EH (cell line): ENCODE measurements at places on chromosomes 12 and 14.
A peak's percentile ranks its signal among the peaks of the same experiment; 100 is the strongest.

- DNase-seq = no peak
Measured at GRCh38 chr12:21558100-21558679, 32.1 kb downstream of the SPX start.

DNA sequence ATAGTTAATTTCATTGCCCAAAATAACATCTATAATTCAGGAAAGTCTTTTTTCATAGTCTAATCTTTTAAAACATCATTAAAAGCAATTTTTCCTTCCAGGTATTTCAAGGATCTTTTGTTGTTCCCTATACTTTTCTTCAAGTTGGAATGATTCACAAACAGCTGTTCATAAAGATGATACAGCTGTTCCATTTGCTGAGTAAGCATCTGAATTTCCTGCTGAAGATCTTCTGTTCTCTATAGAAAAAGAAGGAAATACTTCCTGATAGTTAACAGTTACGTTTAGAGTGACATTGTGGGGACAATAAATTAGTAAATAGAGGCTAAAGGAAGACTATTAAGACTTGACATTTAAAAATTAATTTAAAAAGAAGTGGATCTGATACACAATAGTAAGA is 30.3 kb upstream of the ESR2 start:
- peak; percentile 4 for DNase-seq

- peak; percentile 48 for DNase-seq
Measured at GRCh38 chr12:109385339-109386058, 37.8 kb downstream of the MYO1H start.

DNA sequence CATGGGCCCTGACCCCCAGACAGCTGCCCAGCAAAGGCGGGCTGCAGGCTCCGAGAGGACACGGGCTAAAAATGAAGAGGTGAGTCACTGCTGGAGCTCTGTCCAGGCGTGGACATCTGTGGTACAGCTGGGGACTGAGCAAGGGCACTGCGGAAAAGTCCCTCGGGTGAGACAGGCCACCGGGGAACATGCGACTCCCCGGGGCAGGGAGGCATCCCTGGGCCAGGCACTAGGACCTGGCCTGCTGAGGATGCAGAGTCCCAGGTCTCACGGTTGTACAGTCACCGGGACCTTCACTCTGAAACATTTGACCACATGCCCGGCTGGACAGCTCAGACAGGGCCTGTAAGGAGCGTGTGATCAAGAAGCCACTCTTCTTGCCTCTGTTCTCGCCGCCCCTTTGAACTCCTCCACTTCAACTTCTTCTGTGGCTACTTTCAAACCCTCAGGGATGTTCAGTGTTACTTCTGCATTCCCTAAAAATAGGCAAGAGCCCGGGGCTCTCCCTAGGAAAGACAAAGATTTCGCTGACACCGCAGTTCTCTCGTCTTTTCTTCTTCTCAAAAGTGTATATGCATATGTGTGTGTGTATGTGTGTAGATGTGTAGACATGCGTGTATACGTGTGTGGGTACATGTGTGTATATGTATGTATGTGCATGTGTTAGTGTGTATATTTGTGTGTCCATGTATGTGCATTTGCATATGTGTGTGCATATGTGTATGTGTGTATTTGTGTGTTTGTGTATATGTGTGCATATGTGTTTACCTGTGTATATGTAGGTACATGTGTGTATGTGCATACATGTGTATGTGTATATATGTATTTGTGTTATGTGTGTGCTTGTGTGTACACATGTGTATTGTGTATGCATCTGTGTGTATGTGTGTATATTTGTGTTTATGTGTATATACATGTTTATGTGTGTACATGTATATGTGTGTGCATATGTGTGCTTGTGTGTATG is 5.0 kb upstream of the RFLNA start:
- DNase-seq = peak; percentile 74

GRCh38 chr12:41089438-41089837 is 98.7 kb upstream of the PDZRN4 start:
- no peak for DNase-seq

GRCh38 chr12:56103066-56103711 is 1.2 kb upstream of the PA2G4 start:
- no peak for DNase-seq

GRCh38 chr14:86104691-86105265 is 574.8 kb downstream of the FLRT2 start:
- DNase-seq = no peak

GRCh38 chr12:116502141-116502725 is 56.9 kb upstream of the MAP1LC3B2 start:
- no peak for DNase-seq

- DNase-seq = peak; percentile 17
Measured at GRCh38 chr12:75969768-75970167, 61.8 kb downstream of the PHLDA1 start.

GRCh38 chr12:26648584-26648983 is 184.4 kb downstream of the ITPR2 start:
- DNase-seq = peak; percentile 97

DNA sequence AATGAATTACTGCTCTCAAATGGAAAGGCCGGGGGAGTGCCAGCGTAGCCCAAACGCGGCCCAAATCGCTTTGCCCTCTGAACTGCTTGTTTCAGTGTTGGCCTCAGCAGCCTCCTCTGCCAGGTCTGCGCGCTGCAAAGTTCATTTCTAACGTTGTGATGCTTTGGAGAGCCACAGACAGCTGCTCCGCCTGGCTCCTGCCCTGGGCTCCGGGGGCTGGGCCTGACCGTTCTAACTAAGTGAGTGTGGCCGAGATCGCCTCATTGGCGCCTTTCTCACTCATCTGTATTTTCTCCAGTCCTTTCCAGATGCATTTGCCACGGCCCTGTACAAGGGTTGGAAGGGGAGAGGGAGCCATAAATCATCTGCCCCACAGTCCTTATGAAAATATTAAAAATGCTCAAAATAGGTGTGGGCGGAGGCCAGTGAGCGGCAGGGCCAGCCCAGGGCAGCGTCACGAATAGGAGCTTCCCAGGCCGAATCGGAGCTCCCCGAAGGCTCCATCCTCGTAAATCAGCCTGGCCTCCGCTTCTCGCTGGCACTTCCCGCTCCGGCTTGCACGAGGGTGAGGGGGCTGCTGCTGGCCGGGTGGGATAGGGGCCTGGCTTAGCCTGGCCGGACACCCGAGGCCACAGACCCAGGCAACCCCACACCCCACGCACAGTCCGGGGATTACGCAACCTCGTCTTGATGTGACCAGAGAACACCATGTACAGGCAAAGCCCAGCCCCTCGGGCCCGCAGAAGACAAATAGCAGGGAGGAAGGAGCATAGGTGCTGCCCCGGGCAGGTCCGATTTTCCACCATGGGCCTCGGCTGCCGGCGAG is 196.6 kb upstream of the DIO3 start:
- no peak for DNase-seq

DNA sequence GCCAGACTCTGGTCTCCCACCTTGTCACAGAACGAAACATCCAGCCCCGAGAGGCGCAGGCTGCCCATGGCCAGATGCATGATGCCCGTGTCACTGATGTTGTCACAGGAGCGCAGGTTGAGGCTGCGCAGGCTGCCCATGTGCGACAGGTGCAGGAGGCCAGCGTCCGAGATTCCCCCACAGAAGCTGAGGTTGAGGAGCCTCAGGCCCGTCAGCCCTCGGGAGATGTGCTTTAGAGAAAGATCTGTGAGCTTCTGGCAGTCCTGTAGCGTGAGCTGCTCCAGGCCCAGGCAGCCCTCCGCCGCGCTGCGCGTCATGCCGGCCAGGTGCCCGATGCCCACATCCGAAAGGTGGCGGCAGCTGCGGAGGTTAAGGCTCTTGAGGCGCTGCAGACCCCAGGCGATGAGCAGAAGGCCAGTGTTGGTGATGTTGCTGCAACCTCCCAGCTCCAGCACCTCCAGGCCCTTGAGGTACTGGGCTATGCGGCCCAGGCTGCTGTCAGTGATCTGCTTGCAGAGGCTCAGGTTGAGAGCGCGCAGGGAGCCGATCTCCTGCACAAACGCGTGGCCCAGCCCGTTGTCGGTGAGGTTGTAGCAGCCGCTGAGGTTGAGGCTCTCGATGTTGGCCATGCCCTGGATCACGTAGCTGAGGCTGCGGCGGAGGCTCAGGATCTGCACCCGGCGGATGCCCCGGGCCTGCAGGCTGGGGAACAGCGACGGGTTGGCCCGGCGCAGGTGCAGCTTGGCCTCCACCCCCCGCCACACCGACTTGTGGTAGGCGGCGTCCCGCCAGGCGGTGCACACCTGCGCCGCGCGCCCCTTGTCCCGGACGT is 991 bp downstream of the FBXL14 start:
- DNase-seq = peak; percentile 49

- DNase-seq = peak; percentile 89
Measured at GRCh38 chr14:54002653-54003052, 46.0 kb upstream of the BMP4 start.

DNA sequence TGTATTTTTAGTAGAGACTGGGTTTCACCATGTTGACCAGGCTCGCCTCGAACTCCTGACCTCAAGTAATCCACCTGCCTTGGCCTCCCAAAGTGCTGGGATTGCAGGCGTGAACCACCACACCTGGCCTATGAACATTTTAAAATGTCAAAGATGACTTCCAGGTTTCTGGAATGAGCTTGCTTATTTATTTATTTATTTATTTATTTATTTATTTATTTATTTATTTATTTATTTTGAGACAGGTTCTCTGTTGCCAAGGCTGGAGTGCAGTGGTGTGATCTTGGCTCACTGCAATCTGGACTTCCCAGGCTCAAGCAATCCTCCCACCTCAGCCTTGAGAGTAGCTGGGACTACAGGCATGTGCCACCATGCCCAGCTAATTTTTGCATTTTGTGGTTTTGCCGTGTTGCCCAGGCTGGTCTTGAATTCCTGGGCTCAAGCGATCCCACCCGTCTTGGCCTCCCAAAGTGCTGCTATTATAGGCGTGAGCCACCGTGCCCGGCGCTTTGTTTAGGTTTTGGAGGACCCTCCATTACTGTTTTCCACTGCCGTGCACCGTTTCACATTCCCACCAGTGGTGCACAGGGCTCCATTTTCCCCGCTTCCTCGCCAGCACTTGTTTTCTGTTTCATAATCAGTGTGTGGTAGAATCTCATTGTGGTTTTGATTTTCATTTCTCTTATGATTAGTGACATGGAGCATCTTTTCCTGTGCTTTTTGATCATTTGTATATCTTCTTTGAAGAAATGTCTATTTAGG is 6.4 kb upstream of the CFAP251 start:
- no peak for DNase-seq

DNA sequence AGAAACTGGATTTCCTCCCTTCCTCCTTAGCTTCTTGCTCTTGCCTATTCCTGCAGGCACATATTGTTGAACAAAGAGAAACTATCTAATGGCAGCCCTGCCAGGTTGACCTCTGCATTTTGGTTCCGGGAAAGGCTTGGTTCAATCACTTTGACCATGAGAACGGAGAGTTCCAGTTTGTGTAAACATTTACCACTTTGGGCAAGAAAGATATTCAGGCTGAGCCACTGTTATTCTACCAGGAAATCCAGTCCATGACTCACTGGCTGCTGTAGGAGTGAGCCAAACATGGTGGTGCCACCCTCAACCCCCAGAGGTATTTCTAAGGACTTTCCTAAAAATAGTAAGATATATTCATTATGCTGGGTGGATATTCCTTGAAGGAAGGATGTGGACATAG is 242.2 kb upstream of the OR4E1 start:
- no peak for DNase-seq

DNA sequence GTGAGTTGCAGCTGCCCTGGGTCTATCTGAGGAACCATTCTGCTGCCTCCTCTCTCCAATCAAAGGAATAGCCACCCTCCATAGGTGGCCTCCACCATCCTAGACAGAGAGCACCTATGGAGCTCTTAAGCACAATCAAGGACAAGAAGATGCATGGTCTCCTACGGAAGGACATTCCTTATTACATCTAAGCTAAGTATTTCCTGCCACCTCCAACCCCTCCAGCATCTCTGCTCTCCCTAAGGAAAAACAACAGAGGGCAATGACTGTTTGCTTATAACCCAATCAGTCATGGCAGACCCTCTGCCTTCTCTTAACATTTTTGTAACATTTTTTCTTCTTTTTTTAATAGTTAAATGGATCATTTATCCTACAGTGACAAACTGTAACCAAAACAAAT is 14.8 kb upstream of the OR6J1 start:
- DNase-seq = peak; percentile 33

- no peak for DNase-seq
Measured at GRCh38 chr14:90830931-90831701, 14.9 kb upstream of the TTC7B start.
